Hepatocyte (in vitro differentiated cells): ENCODE measurements at places on chromosomes 16 and 17. TPM values are rescaled to one million over a fixed set of nuclear protein-coding genes. Genes with fewer than 3 reads are reported as not detected.

LASP1 gene
- 214 and 238 TPM in 2 replicates for total RNA-seq

KRT27 gene
- not detected in 2 replicates for total RNA-seq

MYH8 gene
- total RNA-seq: not detected in 2 replicates

SMIM36 gene
- not detected in 2 replicates for total RNA-seq

KCNH6 gene
- total RNA-seq: 0.28 and 0.33 TPM in 2 replicates

AURKB gene
- total RNA-seq: 9.3 and 9.9 TPM in 2 replicates

ADGRG1 gene
- 29.6 and 45.9 TPM in 2 replicates for total RNA-seq

ACSM2B gene
- total RNA-seq: 32.5 and 32.7 TPM in 2 replicates

DOC2B gene
- 1.4 and 1.6 TPM in 2 replicates for total RNA-seq

RARA gene
- 19.2 and 30.0 TPM in 2 replicates for total RNA-seq
